Breast epithelium (tissue), 4 donors: ENCODE measurements at places on chromosomes 11 and 22. TPM values are rescaled to one million over a fixed set of nuclear protein-coding genes. Genes with fewer than 3 reads are reported as not detected.
A peak's percentile ranks its signal among the peaks of the same experiment; 100 is the strongest.

The OR8G5 gene
- total RNA-seq: not detected

The SLC16A8 gene
- 1.3 TPM for total RNA-seq

The HBD gene
- not detected for total RNA-seq

The HEPN1 gene
- not detected for total RNA-seq

The GAL gene
- total RNA-seq: 1.3 TPM

The MYRF gene
- total RNA-seq: 6.9 TPM

DNA sequence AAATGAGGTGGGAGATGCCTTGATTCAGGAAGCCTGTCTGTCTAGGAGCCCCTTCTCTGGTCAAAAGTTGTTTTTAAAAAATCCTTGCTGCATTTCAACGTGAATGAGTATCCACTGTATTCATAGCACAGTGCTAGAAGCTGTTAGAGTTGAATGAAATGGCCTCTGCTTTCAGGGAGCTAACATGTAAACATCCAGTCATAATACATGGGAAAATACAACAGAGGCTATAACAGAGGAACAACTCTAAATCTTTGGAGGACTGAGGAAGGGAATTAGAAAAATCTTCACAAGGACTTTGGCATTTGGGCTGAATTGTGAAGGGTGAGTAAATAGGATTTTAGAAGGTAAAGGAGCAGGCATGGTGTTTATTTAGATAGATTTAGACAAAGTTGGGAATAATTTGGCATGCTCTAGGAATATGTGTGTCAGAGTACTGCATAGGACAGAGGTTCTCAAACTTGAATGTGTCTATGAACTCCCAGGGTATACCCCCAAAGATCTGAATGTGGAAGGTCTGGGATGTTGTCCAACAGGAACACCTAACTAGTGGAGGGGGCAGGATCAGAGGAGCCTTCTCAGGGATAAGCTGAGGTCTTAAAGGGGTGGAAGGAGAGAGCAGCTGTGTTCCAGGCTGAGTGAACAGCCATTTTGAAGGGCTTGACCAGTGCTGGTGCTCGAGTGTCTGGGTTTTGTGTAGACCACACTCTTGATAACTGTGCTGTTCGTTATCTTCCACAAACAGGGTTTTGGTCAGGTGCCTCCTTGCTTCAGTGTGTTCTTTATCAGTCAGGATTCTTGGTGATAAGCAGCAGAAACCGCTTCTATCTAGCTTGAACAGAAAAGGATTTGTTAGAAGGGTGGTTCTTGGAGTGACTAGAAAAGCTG lies 12.7 kb downstream of the SREBF2 start:
- no peak for DNase-seq

GRCh38 chr22:27912101-27912500 lies 7.0 kb downstream of the PITPNB start:
- DNase-seq: no peak

GRCh38 chr11:117183724-117184349 lies 5.3 kb downstream of the SIDT2 start:
- DNase-seq: peak; percentile 55

- DNase-seq: no peak
Observed at GRCh38 chr22:40183029-40183581, 5.4 kb downstream of the TNRC6B start.

DNA sequence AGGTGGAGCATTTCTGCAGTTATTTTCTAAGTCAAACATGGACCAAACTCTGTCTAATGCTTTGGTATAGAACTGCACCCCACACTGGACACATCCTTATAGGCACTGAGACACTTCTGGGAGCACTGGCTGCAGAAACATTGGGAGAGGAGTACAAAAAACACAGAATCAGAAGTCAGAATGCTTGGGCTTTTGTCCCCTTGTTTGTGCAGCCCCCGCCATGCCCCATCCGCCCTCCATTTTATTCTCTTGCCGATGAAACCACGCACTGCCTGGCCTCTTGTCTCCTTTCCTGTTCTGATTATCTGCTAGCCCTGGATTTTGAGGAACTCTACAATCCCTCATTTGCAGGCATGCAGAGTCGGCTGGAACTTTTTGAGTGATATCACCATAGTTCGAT lies 1201.2 kb downstream of the TBC1D22A start:
- DNase-seq: no peak

- no peak for DNase-seq
Observed at GRCh38 chr11:17650127-17650911, 69.1 kb upstream of the MYOD1 start.

- no peak for DNase-seq
Observed at GRCh38 chr11:33687733-33688479, 12.7 kb downstream of the C11orf91 start.

DNA sequence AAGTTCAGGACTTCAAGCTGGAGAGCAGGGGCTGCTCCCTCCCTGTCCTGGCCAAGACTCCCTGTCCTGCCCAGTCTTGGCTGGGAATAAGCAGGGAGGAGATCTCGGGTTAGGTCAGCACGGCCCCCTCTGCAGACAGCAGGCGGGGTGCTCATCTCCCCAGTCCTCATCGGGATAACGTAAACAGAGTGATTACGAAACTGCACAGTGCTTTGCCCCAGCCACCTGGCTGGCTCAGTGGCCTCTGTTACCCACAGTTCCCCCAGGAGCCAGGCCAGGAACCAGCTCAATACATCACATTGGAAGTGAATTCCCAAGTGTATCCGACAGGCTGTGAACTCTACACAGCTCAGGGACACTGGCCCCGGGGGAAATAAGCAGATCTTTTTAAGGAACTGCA lies 42.7 kb upstream of the KCNJ11 start:
- no peak for DNase-seq

GRCh38 chr11:8826901-8827560 lies 84.0 kb upstream of the AKIP1 start:
- no peak for DNase-seq

- DNase-seq: no peak
Observed at GRCh38 chr11:83392556-83392955, 106.4 kb upstream of the CCDC90B start.

DNA sequence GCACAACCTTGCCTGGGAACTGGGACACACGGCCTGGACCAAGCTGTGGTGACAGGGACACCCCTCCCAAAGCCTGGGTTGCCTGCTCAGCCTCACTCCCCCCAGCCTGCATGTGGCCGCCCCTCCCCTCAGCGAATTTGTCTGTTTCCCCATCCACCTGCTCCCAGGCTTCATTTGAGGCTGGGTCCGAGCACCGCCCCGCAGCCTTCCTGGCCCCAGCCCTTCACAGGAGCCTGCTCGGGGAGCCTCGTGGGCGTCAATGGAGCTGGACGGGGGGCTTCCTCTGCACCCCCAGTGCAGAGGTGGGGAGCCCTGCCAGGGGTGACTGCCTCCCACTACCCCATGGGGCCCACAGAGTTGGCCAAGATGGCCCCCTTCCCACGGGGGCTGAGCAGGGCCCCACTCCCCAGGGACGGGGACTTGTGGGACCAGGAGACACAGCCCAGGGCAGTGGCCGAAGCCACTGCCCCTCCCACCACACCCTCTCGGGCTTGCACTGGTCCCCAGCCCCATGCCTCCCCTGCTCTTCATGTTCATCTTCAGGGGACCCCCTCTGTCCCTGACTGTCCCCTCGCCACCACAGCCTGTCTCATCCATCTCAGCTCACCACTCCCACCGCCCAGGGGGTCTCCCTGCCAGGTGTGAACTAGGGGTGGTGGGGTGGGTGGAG lies 91.7 kb downstream of the WNT7B start:
- DNase-seq: no peak

DNA sequence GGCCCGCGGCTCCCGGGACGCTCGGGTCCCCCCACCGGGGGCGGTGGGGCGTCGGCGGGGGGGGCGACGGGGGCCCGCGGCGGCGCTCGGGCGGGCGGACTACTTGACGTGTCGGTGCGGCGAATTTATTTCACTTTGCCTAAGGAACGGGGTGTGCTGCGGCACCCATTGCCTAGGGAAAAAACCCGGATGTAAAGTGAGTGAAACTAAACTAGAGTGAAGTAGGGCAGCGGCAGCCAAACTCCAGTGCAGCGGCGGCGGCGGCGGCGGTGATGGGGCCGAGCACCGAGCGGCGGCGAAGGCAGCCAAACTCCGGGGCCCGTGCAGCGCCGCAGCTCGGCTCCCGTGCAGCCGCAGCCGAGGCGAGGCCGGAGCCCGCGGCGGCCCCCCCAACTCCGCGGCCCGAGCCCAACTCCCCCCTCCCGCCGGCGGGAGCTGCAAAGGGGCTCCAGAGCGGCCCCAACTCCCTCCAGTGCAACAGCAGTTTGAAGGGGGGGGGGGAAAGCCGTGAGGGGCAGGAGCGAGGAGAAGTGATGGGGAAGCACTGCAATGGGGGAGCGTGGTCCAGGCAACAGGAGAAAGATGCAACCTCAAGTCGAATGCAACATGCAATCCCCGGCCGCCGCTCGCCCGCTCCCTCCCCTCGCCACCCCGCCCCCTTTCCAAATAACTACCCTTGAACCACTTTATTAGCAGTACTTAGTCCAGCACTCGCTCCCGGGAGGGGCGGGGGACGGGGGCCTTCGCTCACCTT lies 647 bp upstream of the PHF21A start:
- DNase-seq: peak; percentile 68

GRCh38 chr22:39920134-39920743 lies 19.4 kb downstream of the GRAP2 start:
- no peak for DNase-seq

GRCh38 chr11:124538019-124538418 lies 5.4 kb downstream of the OR8B12 start:
- DNase-seq: no peak

DNA sequence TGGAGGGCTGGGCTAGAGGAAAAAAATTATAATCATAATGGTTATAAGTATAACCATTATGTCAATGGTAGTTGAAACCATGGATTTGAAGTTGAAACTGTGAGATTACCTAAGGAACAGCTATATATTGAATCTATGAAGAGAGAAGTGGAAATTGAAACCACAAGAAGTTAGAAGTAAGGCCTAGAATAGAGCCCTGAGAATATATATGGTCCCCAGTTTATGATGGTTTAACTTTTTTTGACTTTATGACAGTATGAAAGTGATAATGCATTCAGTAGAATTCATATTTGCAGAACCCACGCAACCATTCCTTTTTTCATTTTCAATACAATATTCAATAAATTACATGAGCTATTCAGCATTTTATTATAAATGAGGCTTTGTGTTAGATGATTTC lies 15.0 kb downstream of the AASDHPPT start:
- DNase-seq: no peak

DNA sequence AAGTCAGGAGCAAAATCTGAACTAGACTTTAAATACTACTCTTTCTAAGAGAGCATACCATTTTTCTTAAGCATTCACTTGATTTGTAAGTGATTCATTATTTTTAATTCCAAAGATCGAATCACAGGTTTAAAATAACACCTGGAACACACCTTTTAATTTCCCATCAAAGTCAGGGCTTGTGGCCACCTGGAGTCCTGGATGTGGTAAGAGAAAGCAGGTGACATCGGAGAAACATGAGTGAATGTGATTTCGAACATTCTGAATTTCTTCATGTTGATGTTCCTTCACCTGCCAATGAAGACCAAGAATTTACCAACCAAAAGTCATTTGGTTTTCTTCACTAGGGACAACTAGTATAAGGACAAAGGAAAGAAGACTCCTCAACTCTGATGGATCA lies 28.0 kb downstream of the ATL3 start:
- DNase-seq: no peak

DNA sequence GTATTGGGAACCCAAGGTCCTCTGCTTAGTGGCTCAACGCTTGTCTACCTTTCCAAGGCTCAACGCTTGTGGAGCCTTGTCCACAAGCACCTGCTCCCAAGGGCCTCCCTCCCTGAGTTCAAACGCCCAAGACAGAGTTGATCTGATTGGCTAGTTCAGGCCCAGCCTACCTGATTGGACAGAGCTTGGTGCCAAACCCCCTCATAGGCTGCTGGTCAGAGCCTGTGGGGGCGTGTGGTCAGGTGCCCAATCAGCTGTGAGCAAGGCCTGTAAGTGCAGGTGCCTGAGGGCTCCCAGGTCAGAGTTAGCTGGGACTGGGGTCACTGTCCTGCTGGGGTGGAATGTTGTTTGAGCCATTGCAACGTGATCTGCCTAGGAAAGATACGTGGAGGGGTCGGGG lies 16.9 kb upstream of the TMPRSS6 start:
- DNase-seq: no peak

DNA sequence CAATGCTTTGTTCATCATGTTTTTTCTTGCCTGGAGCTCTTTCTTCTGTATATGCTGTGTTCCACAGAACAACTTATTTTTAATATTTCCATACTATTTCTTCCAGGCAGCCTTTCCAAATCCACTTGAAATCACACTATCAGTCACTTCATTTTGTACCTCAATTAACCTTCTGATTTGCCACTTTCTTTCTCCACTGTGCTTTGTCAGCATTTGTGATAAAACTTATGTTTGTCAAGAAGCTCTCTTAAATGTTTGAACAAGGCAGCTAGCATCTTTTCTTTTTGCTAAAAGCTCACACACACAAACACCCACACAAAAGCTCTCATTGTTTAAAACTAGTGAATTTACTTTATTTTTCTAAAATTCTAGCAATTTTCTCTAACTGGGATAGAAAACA lies 2014.7 kb upstream of the RAG2 start:
- no peak for DNase-seq

GRCh38 chr11:85767246-85767945 lies 43.5 kb downstream of the SYTL2 start:
- no peak for DNase-seq

DNA sequence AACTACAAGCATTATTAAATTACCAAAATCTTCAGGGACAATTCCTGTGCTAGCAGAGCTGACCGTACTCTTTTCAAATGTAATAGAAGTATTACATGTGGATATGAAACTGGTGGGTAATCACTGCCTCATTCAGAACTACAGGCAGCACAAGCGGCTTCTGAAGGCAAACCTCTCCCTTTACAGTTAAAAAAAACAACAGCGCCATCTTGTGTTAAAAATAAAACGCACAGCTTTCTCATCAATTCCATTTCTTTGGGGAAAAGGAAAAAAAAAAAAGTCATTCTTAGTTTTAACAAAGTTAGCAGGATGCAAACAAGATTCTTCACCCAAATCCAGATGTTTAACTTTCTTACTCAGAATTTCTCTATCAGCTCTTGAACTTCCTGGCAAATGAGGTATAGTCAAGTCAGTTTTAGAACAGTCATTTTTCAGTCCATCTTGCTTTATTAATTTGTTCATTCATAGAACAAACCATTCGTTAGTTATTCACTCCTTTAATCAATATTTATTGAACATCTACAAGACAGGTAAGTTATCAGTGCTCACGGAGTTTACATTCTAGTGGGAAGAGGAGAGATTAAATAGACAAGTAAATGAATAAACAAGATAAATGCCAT lies 331.8 kb upstream of the MPPED2 start:
- no peak for DNase-seq

DNA sequence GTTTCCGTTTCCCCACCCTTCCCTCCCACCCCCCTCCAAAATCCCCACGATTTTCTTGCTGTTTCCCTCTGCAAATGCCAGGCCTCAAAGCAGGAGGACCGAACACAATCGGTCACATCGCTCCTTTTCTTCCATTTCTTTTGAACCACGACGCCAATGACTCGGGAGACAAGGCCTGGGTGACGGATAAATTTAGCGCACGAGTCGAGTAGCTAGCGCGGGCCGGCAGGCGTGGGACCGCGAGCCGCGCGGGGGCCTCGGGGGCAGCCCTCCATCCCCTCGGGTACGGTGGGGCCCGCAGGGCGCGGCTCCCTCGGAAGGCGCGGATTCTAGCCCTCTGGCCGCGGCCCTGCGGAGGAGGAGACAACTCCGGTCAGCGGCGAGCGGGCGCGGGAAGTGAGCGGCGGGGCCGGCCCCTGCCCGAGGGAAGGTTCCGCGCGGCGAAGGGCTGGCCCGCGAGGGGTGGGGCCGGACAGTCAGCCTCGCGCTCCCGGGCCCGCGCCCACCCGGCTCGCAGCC lies 414 bp downstream of the JOSD1 start:
- DNase-seq: no peak
